T-helper 17 cell (primary cell): ENCODE measurements at places on chromosomes 6 and 20.

GRCh38 chr6:24718449-24719124 lies 367 bp downstream of the C6orf62 start:
- DNase-seq: no peak

DNA sequence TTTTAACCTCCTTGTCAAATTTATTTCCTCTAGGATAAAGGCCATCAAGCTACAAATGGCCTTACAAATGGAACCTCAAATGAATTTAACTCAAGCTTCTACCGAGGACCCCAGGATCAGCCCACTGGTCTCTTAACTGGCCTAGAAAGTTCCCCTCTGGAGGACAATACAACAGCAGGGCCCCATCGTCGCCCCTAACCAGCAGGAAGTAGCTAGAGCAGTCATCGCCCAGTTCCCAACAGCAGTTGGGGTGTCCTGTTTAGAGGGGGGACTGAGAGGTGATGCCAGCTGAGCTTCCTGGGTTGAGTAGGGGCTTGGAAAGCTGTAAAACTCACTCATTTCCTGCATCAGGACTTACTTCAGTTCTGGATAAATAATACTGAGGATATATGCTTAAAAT lies 25.6 kb downstream of the CEP85L start:
- DNase-seq: no peak

DNA sequence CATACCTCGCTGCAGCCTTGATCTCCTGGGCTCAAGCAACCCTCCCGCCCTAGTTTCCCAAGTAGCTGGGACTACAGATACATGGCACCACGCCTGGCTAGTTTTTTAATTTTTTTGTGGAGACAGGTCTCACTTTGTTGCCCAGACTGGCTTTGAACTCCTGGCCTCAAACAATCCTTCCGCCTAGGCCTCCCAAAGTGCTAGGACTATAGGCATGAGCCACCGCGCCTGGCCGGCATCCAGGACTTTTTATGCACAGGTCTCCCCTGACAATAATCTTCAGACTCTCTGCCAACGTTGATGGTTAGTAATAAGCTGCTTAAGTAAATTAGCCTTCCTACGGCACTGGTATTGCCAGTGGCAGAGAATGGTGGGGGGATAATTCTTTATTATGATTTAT lies 110.5 kb upstream of the MTHFD1L start:
- no peak for DNase-seq

- no peak for DNase-seq
Observed at GRCh38 chr20:3283222-3283820, 44.3 kb upstream of the SLC4A11 start.

GRCh38 chr20:41248368-41249024 lies 69.0 kb downstream of the ZHX3 start:
- DNase-seq: no peak

DNA sequence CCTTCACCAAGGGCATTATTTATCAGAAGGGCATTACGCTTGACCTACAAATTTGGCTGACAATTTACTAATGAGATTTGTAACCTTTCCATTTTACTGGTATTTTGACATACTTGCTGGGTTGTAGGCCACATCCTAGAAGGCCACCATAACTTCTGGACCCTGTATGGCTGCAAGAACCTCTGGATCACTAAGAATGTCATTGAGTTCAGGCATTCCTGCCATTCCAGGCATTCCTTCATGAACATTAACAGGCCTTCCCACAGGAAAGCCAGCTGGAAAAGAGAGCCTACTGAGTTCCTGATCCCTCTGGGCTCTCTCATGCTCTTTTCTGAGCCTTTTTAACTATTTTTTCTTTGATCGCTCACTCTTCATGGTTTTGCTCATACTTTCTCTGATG lies 28.4 kb upstream of the SLC35A1 start:
- no peak for DNase-seq

- no peak for DNase-seq
Observed at GRCh38 chr6:132259070-132259469, 142.2 kb downstream of the MOXD1 start.

- no peak for DNase-seq
Observed at GRCh38 chr6:24929242-24929641, 6.5 kb downstream of the RIPOR2 start.

DNA sequence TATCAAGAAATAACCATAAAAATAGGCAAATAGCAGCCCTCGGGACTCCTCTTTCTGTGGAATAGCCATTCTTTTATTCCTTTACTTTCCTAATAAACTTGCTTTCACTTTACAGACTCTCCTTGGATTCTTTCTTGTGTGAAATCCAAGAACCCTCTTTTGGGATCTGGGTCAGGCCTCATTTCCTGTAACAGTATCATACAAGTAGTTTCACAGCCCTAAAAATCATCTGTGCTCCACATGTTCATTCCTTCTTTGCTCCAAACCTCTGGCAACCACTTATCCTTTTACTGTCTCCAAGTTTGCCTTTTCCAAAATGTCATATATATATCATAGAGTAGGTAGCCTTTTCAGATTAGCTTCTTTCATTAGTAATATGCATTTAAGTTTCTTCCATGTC lies 13.5 kb upstream of the NT5E start:
- DNase-seq: no peak

DNA sequence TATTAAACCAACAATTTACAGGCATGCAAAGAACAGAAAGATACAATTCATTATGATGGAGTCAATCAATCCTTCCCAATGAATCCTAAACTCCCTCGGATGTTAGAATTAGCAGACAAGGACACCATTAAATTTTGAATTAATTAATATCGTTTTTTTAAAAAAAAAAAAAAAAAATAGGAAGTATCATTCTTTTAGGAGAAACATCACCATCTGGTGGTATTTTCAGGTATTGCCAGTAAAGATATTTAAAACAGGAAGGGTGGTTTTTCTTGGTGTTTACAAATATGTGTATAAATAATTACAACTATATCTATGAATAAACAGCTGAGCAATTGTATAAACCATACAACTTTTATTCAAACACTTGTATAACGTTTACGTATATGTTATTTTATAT lies 564.4 kb downstream of the HAO1 start:
- no peak for DNase-seq

- DNase-seq: no peak
Observed at GRCh38 chr6:99614430-99615186, 8.0 kb downstream of the PRDM13 start.

GRCh38 chr20:62707921-62708521 lies 615 bp upstream of the NTSR1 start:
- DNase-seq: no peak

DNA sequence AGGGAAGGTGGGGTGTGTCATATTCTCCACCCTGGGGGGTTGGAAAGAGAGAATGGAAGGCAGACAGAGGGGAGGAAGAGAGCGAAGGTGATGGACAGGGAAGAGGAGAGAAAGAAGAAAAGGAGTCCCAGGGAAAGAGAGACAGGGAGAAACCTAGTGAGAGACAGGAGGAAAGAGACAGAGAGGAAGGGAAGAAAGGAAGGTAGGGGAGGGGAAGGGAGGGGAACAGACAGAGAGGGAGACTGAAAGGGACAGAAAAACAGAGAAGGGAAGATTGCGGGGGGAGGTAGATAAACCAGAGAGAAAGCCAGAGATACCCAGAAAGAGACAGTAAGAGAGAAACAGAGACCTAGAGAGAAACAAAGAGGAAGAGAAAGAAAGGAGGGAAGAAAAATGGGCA lies 88.4 kb downstream of the CDH22 start:
- DNase-seq: no peak

- DNase-seq: no peak
Observed at GRCh38 chr6:1616701-1617463, 7.2 kb downstream of the FOXC1 start.

GRCh38 chr6:21922086-21922485 lies 328.5 kb downstream of the SOX4 start:
- no peak for DNase-seq

- DNase-seq: no peak
Observed at GRCh38 chr6:83257791-83258190, 64.6 kb downstream of the RWDD2A start.

DNA sequence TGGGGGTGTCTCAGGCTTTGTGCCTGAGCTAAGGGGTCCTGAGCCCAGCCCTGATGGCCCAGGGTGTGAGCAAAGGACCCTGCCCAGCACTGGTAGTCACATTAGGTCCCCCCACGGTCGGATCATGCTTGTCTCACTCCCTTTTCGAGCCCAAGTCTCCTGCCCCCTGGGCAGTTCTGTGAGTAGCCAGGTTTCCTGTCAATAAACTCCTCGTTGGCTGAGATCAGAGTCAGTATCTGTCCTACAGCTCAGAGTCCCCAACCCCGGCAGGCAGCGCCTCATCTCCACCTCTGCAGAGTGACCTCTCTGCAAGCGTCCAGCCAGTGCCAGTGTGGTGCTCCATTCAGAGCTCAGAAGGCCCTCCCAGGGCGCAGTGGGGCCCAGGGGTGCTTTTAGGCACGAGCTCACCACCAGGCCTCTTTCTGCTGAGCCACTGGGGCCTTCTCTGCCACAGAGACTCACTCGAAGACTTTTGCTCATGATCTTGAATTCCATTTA lies 93.7 kb upstream of the PMEPA1 start:
- no peak for DNase-seq

GRCh38 chr20:8385247-8385646 lies 253.2 kb downstream of the PLCB1 start:
- no peak for DNase-seq

- no peak for DNase-seq
Observed at GRCh38 chr20:408843-409696, 971 bp downstream of the RBCK1 start.

- no peak for DNase-seq
Observed at GRCh38 chr6:65999288-65999791, 292.3 kb upstream of the EYS start.

DNA sequence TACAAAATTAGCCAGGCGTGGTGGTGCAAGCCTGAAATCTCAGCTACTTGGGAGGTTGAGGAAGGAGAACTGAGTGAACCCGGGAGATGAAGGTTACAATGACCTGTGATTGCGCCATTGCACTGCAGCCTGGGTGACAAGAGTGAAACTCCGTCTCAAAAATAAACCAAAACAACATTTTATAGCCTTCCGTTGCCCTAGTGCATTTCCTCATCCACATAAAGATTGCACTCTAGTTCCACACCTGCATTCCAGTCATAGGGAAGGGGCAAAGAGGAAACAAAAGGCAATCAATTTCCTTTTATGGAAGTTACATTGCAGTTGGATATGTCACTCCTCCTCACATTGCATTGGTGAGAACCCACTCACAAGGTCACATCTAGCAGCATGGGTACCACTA lies 182.7 kb upstream of the ARG1 start:
- no peak for DNase-seq

- DNase-seq: no peak
Observed at GRCh38 chr20:52738081-52738480, 234.1 kb upstream of the TSHZ2 start.

DNA sequence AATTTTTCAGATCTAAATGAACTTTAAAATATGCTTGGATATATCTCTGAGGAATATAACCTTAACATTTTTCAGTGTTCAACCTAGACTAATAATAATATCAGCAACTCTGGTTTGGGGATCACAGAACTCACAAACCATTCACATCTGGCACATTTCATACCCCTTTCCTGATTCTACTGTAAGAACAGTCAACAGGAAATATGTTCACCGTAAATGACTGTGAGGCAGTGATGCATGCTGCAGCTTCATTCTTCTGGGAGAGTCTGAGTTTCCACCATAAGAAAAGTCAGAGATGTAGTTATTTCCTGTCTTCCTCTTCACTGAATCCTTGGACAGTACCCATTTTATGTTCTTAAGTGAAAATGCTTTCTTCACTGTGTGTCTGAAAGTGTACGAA lies 134.2 kb upstream of the IFNGR1 start:
- no peak for DNase-seq

- DNase-seq: no peak
Observed at GRCh38 chr6:130513770-130514169, 148.0 kb downstream of the TMEM200A start.

GRCh38 chr6:169173532-169174268 lies 79.9 kb downstream of the THBS2 start:
- no peak for DNase-seq

GRCh38 chr6:123771126-123771525 lies 32.5 kb upstream of the NKAIN2 start:
- DNase-seq: no peak

DNA sequence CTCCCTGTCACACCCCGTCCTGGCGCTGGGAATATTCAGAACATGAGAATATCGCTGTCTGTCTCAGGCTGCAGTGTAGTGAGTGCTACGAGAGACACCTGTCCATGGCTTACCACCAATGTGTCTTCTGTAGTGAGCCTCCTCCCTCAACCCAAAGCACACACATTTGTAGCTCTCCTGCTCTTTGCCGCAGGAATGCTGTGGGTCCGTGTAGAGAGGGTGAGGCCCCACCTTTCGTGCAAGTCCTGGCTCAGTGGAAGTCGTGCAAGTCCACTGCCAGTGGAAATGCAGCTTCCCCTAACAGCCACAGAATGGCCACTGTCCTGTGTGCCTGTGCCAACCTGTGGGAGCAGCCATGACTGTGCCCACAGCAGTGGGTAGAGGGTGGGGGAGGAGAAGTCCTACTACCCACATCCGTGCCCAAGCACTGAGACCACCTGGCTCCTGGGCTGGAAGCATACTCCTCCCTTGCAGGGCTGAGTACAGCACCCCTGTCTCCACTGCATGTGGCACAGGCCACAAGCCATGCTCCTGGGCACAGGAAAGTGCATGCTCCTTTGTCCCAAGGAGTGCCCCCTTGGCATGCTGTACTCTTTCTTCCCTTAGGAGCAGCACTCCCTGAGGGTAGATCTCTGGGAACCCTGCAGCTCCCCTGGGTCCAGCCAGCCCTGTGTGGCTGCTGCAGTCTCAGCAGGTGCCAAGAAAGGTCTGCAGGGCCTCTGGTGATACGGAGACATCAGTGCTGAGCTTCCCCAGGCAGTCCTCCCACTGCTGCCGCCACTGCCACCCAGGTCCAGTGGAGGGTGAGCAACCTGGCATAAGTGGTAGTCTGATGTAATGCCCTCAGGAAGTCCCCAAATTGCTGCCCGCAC lies 28.0 kb downstream of the IGF2R start:
- DNase-seq: no peak

- DNase-seq: no peak
Observed at GRCh38 chr6:7515363-7515762, 26.1 kb upstream of the DSP start.

- no peak for DNase-seq
Observed at GRCh38 chr6:157607317-157608109, 215.5 kb upstream of the SNX9 start.

DNA sequence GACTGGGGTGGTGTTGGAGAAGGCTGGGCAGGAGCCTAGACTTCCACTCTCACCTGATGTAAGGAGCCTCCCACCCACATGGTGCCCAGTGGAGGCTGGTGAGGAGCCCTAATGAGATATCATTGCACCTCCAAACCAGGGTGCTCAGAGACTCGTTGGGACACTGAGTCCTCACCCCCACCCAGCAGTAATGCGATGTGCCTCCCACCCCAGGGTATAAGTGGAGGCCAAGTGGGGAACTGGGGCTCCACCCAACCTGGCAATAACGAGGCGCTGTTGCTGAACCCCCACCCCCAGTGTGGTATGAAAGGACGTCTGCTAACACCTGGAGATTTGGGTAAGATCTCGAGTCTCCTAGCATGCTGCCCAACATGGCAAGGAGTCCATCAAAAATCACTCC lies 510.2 kb downstream of the PREX1 start:
- DNase-seq: no peak
